Thyroid gland (tissue), 4 donors: ENCODE measurements at places on chromosomes 7 and 10. TPM values are rescaled to one million over a fixed set of nuclear protein-coding genes. Genes with fewer than 3 reads are reported as not detected.

The TAS2R39 gene
- total RNA-seq, result not detected

The SPDYE8 gene
- not detected for total RNA-seq

The ADGRA1 gene
- 0.33 TPM for total RNA-seq

The UNCX gene
- not detected for total RNA-seq

The NMT2 gene
- 11.9 TPM for total RNA-seq

The R3HCC1L gene
- 18.3 TPM for total RNA-seq

The MEST gene
- 29.8 TPM for total RNA-seq

- H3K27ac ChIP-seq, result no peak overlapping the region
- no peak for DNase-seq
- no peak overlapping the region for H3K4me3 ChIP-seq
- peaks cover 4% of the 10 kb centered on the region for H3K4me1 ChIP-seq
Observed at GRCh38 chr7:142357953-142358520, 100.2 kb upstream of the PRSS58 start.

DNA sequence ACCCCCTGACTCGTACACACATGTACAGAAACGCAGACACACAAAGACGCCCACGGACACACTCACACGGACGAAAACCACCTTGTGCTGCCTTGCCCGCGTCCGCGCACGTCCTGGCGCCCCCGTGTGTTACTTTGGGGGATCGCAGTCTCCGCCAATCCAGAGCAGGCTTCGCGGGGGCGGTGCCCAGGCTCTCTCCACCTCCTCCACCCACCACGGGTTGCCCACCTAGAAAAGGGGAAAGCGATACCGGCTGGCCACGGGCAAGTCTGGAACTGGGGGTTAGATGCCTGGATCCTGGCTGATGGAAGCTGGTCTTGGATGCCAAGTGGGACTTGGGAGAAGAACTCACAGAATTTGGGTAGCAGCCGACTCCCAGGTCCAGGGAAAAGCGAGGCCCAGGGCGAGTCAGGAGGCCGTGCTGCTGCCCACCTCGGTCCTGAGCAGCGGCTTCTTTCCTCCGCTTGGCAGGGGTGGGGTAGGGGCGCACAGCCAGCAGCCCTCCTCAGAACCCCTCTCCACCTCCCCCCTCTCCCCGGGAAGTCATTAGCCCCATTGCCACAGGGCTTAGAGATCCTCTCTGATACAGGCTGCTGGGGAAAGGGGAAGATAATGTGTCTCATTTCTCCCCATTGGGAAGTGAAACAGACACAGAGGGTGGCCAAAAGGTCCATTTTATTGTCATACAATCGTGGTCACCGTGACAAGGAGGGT lies 4.6 kb upstream of the VGF start:
- no peak overlapping the region for H3K4me3 ChIP-seq
- DNase-seq, result peak; percentile 59
- H3K27me3 ChIP-seq, result peaks cover 43% of the 10 kb centered on the region
- H3K4me1 ChIP-seq, result peaks cover 50% of the 10 kb centered on the region
- H3K27ac ChIP-seq, result no peak overlapping the region
- H3K36me3 ChIP-seq, result no peaks in the 10 kb centered on the region

GRCh38 chr10:59829601-59830000 lies 76.3 kb upstream of the MRLN start:
- H3K4me3 ChIP-seq, result no peak overlapping the region
- H3K27ac ChIP-seq, result no peak overlapping the region
- H3K27me3 ChIP-seq, result no peaks in the 10 kb centered on the region
- no peak for DNase-seq
- peaks cover 18% of the 10 kb centered on the region for H3K4me1 ChIP-seq

GRCh38 chr7:28347475-28348318 lies 64.6 kb upstream of the CREB5 start:
- no peaks in the 10 kb centered on the region for H3K4me1 ChIP-seq
- no peak overlapping the region for H3K4me3 ChIP-seq
- H3K27me3 ChIP-seq, result no peaks in the 10 kb centered on the region
- no peaks in the 10 kb centered on the region for H3K36me3 ChIP-seq

GRCh38 chr7:73918926-73919693 lies 58.2 kb downstream of the TMEM270 start:
- no peak overlapping the region for H3K27ac ChIP-seq
- no peak overlapping the region for H3K4me3 ChIP-seq
- no peaks in the 10 kb centered on the region for H3K36me3 ChIP-seq
- no peak for DNase-seq
- no peaks in the 10 kb centered on the region for H3K27me3 ChIP-seq
- no peaks in the 10 kb centered on the region for H3K4me1 ChIP-seq

DNA sequence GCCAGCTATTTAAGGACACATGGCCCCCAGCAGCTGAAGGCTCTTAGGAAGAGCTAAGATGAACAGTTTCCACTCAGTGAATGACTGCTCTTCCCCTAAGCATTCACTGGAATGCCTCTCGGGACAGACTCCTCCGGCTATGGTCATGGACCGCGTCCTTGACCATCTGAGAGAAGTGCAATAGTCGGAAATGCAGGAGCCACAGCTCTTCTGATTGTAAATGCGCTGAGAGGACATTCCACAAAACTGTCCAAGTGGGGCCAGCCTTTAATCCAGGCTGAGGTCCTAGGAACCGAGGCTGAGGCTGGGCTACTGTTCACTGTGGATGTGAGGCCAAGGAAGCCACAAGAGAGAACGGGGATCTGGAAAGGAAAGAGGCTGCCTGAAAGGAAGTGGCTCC lies 162.0 kb upstream of the TMEM72 start:
- H3K27ac ChIP-seq, result no peak overlapping the region
- H3K4me3 ChIP-seq, result no peak overlapping the region
- H3K36me3 ChIP-seq, result no peaks in the 10 kb centered on the region
- peak; percentile 50 for DNase-seq

DNA sequence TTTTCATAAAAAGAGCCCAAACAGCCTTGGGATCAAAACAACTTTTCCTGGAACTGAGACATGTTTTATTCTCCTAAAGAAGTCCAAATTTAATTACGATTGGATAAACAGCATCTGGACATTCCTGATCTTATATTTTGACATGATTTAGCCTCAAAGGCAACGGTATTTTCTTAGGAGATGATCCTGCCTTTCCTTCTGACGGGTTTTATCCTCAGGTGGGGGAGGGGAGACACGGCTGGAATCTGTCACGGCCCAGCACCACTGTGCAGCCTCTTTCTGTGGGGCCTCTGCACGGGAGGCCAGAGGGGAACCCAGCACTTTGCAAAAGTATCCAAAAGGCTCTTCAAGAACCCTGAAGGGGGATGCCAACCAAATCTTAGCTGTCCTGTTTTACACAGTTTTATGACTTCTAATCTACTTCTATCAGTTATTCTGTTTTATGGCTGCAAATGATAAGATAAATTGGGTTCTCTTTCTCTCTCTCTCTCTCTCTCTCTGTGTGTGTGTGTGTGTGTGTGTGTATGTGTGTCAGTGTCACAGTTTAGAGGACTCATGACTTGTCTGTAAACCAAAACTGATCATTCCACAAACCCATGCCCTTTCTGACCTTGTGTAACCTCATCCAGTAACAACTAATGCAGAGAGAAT lies 321.1 kb upstream of the NPVF start:
- H3K36me3 ChIP-seq, result no peaks in the 10 kb centered on the region
- H3K27ac ChIP-seq, result no peak overlapping the region
- no peaks in the 10 kb centered on the region for H3K27me3 ChIP-seq
- no peak for DNase-seq
- no peak overlapping the region for H3K4me3 ChIP-seq
- H3K4me1 ChIP-seq, result peaks cover 9% of the 10 kb centered on the region

DNA sequence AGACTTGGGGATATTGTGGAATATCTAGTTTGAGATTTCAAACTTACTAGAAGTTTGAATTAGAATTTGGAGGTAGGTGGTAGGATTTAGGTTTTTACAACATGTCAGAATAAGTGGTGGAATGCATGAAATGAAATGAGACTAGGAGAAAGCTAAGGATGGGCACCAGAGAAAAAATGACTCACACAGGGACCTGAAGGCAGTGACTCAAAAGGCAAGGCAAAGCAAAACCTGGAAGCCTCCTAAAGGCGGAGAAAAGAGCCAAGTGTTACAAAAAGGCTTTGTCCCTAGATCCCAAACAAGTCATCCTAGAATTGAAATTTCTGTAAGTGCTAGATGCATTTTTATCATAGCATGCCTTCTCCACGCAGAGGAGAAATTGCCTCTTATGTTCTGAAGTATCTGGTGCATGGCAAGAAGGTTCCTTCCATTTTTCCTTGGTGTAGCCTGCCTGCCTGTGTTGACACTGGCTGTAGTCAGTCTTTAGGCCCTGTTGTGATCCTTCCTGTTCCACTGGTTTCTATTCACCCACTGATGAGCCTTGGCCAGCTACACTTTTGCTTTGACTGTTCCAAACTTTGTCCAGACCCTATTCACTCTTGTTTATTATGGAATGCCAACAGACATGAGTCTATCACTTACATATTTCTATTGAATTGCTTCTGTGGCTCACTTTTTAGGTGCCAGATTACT lies 109.3 kb downstream of the ETV1 start:
- no peak overlapping the region for H3K27ac ChIP-seq
- DNase-seq, result no peak
- no peaks in the 10 kb centered on the region for H3K4me1 ChIP-seq

DNA sequence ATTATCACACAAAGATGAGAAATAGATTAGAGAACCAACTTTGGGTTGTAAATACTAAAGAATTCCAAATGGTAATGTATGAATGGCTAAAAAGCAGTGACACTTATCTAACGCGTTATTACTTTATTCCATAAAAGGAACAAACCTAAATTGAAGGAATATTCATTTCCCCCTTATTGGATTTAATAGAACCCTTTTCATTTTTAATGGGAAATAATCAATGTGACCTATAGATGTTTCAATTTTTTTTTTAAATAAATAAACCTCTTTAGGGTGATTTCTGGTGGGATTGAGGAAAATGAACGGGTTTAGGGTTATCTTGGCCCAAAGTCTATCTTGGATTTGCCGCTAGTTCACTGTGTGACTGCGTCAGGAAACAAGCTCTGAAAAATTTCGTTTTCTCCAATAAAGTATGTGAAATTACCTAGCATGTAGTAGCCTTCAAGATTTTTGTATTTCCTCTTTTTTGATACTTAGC lies 1.9 kb upstream of the ACBD5 start:
- no peaks in the 10 kb centered on the region for H3K27me3 ChIP-seq
- H3K4me3 ChIP-seq, result no peak overlapping the region
- DNase-seq, result no peak
- H3K27ac ChIP-seq, result peak overlapping the region; percentile 94
